Activated CD4-positive, alpha-beta T cell treated with anti-CD3 and anti-CD28 coated beads, Interleukin-2, amount 10 ng/mL, durations not matched to agents 24 days and 14 days (primary cell): ENCODE measurements at places on chromosomes 5 and 9. TPM values are rescaled to one million over a fixed set of nuclear protein-coding genes. Genes with fewer than 3 reads are reported as not detected.

DNA sequence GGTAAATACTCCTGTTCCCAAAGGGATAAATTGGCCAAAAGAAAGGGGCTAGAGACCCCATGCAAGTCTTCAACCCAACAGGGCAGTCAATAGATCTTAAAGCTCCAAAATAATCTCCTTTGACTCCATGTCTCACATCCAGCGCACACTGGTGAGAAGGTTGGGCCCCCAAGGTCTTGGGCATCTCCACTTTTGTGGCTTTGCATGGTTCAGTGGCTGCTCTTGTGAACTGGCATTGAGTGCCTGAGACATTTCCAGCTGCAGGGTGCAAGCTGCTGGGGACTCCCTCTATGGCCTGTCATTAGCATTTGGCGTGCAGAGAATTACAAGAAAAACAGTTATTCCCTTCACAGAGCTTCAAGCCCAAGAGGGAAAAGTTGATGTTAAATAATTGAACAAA, 224.7 kb downstream of the MTRR start:
- no peak for DNase-seq

DNA sequence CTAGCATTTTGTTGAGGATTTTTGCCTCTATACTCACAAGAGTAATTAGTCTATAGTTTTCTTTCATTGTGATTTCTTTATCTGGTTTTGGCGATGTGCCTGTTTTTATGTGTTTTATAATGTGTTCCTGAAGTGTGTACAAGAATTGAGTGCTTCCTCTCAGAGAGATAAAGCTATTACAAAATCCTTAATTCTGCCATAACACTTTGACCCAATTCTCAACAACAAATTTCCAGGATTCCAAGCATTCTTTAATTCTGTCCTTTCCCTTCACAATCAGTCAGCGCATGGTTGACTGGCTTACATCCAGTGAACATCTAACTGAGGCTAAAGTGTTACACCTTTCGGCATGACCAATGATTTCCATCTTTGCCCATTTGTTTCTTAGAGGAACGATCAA, 282.9 kb upstream of the MVB12B start:
- no peak for DNase-seq

DNA sequence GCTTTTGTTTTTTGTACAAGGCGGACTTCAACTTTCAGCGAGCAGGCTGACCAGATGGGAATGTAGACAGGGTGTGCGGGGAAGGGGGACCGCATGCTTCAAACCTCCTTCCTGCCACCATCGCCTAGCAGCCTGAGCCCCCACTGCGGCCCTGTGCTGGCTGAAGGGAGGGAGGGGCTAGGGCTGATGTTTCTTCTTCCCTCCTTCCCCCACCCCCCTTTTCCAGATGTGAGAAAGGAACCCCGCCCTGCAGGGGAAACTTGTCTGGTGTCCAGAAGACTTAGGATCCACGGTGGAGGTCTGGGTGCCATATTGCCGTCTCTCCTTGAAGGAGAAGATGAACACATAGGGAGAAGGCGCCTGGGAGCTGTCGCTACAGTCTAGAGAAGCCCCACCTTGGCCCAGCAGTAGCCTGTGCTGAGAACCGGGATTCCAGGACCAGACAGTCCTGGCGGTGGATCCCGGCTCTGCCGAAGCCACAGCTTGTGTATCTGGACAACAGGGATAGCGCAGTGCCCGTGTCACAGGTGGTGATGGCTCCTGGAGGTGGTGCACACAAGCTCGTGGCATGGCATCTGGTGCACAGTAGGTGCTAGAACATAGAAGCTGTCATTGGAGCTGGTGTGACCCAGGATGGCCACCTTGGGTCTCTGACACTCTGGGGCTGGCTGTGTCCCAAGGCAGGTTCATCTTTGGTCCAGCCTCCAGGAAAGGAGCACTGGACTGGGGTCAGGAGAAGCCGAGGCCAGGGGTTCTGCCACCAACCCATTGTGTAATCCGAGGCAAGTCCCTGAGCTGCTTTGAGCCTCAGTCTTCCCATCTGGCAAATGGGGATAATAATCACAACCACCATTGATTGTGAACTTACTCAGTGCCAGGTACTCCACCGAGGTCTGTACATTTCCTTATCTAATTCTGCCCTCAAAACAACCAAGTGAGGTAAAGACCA, 205.6 kb downstream of the C9orf50 start:
- DNase-seq, result no peak

GRCh38 chr5:60161340-60161934, 267.9 kb upstream of the PDE4D start:
- no peak for DNase-seq

DNA sequence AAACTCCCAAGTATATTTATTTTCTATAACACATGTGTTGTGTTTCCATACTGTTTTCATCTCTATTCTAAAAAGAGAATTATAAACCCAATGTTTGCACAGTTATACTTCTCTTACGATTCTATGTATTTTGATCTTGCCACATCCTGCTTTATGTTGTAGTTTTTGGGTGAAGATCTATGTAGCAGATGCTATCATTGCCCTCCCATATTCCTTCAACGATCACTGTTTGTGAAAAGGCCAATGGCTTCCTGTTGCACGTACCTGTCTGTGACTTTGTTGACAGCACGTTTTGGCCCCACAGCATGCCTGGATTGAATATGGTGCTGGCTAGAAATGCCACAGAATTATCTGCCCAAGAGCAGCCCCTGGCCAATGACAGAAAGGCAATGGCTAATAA, 254.5 kb upstream of the EFNA5 start:
- DNase-seq, result no peak

- DNase-seq, result no peak
These were observed 180.0 kb downstream of the KIF4B start for GRCh38 chr5:155193483-155194107.

GRCh38 chr5:7779019-7780005, 71.6 kb downstream of the CFAP90 start:
- DNase-seq, result peak; percentile 56

DNA sequence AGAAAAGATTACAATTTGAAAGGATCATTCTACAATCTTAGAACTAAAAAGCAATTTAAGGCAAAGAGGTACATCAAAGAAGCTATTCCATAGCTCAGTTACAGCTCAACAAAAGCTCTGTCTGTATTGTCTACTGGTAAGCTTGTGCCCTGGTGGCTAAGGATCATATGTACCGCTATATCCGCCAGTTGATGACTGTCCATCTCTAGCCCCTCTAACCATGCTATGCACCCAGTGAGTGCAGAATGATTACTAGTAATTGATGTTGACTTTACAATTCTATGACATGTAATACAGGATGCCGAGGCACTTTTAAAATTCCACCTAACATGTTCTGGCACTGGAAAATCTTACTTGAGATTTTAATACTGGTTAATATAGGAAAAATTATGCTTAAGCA, 13.1 kb downstream of the LOX start:
- no peak for DNase-seq

- DNase-seq, result no peak
These were observed 49.6 kb upstream of the LMX1B start for GRCh38 chr9:126564128-126564527.

DNA sequence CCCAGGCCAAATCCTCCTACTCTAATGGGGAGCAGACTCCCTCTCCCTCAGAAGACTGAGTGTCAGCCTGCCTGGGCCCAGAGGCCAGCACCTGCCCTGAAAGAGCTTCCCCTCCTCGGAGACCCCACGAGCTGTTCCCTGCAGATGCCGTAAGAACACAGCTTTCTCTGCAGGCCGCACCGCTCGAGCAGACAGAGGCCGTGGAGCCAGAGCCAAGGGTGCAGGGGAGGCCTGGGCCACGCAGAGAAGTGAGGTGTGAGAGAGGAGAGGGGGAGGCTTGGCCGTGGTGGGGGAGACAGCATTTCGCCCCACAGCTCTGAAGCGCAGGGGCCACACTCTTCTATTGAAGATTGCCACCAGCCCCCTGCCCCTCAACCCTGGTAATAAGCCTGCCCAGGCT, 62.8 kb upstream of the GARNL3 start:
- no peak for DNase-seq

DNA sequence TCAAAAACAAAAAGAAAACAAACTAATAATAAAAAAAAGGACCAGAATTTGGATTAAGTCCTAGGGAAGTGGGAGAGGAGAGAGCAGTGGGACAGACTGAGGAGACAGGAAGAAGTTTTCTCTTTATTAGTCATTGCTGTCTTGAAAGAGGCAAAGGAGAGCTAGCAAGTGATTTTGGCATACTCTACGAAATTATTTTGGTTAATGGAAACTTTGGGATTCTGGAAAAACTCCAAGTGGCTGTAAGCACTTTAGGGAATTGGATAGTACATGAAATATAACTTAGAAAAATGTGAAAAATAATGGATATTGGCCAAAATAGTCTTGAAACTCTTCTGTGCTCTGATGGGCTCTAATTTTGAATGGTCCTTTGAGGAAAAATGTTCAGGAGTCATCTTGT, 1641.8 kb upstream of the WWC1 start:
- no peak for DNase-seq

DNA sequence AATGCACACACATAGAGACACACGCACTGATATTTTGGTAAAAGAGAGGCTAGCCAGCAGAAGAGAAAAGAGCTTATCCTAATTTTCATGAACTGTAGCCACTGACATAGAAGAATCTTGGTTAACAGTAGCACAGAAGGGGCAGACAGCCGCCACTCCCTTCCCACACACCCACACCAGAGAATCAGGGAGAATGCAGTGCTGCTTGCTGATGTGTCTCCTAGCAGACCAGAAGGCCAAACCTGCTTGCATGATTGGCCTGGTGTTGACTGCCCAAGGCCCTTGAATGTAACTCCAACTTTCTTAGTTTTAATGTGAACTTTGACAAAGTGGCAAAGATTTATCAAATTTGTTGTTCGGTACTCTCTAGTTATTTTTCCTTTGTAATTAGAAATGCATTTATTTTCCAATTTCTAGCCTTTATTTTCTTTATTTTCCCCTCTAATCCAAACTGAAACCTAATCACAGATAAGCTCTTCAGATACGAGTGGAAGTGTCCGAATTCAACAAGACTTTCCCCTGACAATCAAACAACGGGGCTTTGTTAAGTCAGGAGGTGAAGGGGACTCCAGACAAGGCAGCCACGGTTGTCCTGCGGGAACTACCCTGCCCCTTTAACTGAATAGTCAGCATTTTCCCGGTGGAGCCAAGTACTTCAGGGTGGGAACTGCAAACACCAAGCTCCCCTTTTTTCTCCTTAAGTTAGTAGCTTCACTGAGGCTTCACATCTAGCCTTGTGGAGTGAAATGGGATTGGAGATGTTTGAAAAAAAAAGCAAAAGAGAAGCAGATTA, 81.9 kb upstream of the CTSL start:
- DNase-seq, result no peak

DNA sequence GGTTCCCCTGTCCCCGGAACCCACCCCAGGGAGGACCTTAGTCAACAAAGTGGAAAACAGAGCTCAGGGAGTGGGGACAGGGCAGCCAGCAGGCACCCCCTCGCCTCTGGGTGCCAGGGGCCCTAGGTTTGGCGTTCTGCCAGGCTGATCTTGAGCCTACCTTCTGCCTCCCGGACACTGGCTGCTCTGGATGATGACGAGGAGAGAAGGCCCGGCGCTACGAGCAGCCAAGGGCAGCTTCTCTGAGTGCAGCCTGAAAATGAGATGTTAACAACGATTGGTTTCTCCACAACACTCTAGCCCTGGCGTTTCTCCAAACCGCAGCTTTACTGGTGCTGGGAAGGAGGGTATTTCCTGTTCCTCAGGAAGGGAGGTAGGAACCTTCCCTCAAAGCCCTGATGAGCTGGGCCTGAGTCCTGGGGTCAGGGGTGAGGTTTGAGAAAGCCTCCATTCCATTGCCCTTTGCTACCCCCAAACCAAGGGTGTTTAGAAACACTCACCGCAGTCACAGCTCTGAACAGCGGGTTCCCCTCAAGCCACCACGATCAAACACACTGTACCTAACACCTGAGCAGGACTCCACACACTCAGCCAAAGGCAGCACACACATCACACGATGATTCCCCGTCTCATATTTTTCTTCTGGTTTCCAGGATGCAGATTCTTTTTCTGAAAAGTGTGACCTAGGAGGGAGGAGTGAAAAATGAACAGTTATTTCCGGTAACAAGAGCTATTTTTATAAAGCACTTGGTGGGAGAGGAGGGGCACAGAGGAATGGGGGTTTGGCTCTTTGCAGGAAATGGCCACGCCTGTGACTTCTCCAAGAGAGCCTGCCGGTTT, at the start of gene STING1:
Gene STING1, minus strand, starts transcription at position 709 of the 840 bp plus-strand sequence. CDS start 1,054 bp downstream, outside the sequence.
- DNase-seq, result peak; percentile 89

- no peak for DNase-seq
These were observed 62.4 kb downstream of the KIAA1958 start for GRCh38 chr9:112548836-112549595.

- DNase-seq, result peak; percentile 70
These were observed 1.3 kb downstream of the PSAT1 start for GRCh38 chr9:78298046-78298765.

Gene AGXT2
- total RNA-seq, result not detected in 2 replicates

Gene MXD3
- 9.1 and 11.7 TPM in 2 replicates for total RNA-seq

Gene LHX3
- total RNA-seq, result not detected in 2 replicates

Gene TLN1
- total RNA-seq, result 220 and 243 TPM in 2 replicates

Gene GABRA1
- not detected in 2 replicates for total RNA-seq

Gene RAB14
- 61.4 and 65.1 TPM in 2 replicates for total RNA-seq

Gene PCSK1
- total RNA-seq, result not detected in 2 replicates

Gene EXOSC2
- 109 and 110 TPM in 2 replicates for total RNA-seq

Gene FREM1
- not detected in 2 replicates for total RNA-seq

Gene PCDH1
- total RNA-seq, result 0.17 TPM in 1 of 2 replicates, not detected in the other

Gene NUTM2F
- not detected in 2 replicates for total RNA-seq
